ENCODE measurements at places on chromosomes 16 and 17.

DNA sequence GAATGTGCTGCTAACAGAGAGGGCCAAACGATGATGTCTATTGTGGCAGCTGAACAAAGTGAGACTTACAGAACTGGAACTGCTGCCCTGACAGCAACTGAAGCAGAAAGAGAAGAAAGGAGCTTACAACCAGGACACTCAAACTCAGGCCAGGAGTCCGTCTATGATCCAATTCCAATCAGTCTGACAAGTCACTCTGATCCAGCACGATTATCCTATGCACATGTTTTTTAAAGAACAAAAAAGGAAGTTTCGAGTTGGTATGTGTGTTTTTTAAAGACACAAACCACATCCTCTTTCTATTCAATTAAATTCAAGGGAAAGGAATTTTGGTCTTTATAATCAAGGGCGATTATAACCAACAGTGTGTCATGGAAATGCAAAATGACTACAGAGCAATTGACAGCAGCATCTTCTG lies 42.4 kb upstream of the MTMR4 start:
- no peak for DNase-seq

DNA sequence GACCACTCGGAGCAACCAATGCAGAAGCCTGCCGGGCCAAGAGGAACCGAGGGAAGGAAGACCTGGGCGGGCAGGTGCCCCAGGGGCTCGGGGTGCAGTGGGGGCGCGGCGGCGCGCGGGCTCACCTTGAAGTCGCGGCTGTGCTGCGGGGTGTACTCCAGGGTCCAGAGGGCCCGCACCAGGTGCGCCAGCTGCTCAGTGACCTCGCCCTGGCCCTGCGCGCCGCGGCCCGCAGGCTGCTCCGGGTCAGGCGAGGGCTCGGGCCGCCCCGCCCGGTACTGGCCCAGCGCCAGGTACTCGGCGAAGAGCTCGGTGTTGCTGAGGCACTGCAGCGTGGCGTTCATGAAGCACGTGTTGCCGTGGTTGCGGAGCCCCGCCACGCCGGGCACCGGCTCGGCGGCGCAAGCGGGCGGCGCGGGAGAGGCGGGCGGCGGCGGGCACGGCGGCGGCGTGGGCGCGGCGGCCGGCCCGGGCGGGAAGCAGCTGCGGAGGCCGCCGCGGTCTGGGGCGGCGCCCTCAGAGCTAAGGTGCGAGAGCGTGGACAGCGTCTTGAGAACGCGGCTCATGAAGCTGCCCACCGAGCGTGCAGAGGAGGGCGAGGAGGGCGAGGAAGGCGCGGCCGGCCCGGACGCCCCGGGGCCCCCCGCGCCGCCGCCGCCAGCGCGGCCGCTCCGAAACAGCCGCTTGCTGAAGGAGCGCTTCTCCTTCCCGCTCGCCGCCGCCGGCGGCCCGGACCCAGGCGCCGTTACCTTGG lies 562 bp downstream of the USP31 start:
- peak; percentile 41 for DNase-seq

- DNase-seq: no peak
Measured at GRCh38 chr17:58968426-58969061, 138.1 kb downstream of the TRIM37 start.

- DNase-seq: no peak
Measured at GRCh38 chr16:80631581-80631980, 90.8 kb downstream of the DYNLRB2 start.

DNA sequence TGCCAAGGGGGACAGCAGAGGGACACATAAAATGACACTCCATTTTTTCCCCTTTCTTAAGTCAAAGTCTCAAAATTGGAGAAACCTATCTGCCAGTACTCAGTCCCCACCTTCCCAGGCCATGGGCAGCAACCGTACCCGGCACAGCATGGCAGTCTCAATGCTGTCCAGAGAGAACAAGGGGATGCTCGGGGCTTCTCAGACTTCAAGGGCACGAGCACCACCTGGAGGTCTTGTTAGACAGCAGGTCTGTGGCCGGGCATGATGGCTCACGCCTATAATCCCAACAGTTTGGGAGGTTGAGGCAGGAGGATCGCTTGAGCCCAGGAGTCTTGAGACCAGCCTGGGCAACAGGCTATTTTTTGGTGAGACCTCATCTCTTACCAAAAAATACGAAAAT lies 3.2 kb downstream of the DNAH17 start:
- no peak for DNase-seq

GRCh38 chr17:55735731-55736405 lies 13.2 kb upstream of the TMEM100 start:
- no peak for DNase-seq

GRCh38 chr16:23509782-23510163 lies 521 bp downstream of the GGA2 start:
- peak; percentile 19 for DNase-seq

DNA sequence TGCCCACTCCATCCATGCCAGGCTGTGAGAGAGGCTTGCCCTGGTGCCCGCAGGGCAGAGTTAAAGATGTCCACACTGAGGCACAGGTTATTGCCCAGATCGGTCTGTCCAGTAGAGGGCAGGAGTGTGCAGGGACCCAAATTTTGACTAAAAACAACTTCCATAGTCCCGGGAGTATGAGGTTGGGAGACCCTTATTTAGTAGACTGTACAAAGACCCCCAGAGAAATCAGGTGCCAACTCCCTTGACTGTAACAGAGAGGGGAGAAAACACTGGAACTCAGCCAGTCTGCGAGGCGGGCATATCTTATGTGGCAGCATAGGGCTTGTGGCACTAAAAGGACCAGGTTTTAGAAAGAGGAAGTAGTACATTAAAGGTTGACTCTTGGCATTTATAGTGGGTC lies 43.4 kb downstream of the HNF1B start:
- peak; percentile 13 for DNase-seq

- DNase-seq: no peak
Measured at GRCh38 chr17:74945543-74945942, 9.8 kb downstream of the OTOP3 start.

DNA sequence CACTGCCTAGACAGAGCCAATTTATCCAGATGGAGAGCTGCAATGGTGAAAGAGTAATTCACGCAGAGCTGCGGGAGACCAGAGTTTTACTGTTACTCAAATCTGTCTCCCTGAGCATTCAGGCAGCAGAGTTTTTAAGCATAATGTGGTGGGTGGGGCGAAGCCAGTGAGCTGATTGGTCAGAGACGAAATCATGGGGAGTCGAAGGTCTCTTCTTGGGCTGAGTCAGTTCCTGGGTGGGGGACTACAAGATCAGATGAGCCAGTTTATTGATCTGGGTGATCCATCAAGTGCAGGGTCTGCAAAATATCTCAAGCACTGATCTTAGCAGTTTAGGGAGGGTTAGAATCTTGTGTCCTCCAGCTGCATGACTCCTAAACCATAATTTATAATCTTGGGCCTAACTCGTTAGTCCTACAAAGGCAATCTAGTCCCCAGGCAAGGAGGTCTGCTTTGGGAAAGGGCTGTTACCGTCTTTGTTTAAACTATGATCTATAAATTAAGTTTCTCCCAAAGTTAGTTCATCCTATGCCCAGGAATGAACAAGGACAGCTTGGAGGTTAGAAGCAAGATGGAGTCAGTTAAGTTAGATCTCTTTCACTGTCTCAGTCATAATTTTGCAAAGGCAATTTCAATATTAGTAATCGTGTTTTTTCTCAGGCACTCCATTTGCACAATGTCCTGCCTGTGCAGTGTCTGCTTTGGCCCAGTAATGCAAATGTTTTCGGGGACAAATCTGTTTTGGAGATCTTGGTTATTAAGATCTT lies 27.0 kb downstream of the PIGL start:
- DNase-seq: no peak

Data from T-helper 9 cell (primary cell).